NCI-H524 (cell line): ENCODE measurements at places on chromosomes 7 and 10.
A peak's percentile ranks its signal among the peaks of the same experiment; 100 is the strongest.

GRCh38 chr7:107063245-107064120, 19.0 kb downstream of the PRKAR2B start:
- DNase-seq, result no peak

- peak; percentile 89 for DNase-seq
Observed at GRCh38 chr7:80725181-80725611, 86.8 kb downstream of the CD36 start.

DNA sequence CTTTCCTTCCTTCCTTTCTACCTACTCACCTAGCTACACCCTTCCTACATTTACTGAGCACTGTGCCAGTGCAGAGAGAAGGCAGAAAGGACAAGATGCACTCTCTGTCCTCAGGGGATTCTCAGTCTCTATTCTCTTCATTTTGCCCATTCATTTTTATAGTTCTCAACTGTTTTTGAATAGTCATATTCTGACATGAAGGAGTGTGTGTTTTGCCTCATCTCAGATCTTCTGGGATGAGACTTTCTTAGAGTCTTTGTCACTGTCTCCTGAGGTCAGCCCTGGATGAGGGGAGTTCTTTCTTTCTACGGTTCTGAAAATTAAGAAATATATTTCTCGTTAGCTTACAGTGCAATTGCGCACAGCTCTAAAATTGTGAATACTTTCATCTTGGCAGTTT, 21.3 kb downstream of the CLCN1 start:
- DNase-seq, result no peak

DNA sequence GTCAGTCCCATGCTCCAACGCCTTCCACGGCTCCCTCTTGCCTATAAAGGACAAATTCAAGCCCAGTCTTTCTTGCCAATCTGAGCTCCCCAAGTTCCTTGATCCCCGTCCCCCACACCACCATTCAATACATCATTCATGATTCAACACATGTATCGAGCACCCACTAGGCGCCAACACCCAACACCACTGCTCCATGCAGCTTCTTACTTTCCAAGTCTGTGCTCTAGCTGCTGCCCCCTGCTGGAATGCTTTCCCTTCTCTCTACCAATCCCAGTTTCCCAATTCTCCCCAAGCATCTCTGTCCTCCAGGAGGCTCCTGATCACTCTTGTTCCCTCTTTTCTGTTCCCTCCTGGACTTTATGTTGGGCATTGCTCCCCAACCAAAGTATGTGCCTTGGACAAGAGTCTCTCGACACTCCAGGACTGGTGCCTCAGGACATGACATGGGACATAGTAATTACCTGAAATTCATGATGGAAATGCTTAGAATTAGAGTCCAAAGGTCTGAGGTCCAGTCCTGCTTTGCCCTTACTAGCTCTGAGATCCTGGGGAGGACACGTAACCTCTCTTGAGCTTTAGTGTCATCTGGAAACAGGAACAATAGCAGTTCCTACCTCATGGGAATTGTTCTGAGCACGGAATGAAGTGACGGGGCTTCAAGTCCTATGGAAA, 172.7 kb downstream of the NEURL1 start:
- no peak for DNase-seq

DNA sequence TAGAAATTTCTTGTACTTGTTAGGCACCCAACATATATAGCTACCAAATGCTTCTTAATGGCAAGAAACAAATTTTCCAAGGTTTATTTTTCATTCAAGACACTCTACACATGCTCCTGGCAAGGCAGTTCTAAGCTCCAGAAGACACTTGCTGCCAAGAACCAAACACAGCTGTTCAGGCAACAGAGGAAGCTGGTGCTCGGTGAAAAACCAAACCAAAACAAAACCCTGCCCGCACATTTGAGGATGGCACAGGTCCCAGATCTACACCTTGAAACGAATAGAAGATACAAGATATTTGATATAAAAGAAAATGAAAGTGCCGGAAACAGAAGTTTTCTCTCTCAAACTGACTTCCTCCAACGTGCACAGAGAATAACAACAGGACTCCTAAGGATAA, 4.9 kb upstream of the DNTT start:
- DNase-seq, result no peak

GRCh38 chr10:1514681-1515080, 222.6 kb downstream of the ADARB2 start:
- DNase-seq, result no peak

DNA sequence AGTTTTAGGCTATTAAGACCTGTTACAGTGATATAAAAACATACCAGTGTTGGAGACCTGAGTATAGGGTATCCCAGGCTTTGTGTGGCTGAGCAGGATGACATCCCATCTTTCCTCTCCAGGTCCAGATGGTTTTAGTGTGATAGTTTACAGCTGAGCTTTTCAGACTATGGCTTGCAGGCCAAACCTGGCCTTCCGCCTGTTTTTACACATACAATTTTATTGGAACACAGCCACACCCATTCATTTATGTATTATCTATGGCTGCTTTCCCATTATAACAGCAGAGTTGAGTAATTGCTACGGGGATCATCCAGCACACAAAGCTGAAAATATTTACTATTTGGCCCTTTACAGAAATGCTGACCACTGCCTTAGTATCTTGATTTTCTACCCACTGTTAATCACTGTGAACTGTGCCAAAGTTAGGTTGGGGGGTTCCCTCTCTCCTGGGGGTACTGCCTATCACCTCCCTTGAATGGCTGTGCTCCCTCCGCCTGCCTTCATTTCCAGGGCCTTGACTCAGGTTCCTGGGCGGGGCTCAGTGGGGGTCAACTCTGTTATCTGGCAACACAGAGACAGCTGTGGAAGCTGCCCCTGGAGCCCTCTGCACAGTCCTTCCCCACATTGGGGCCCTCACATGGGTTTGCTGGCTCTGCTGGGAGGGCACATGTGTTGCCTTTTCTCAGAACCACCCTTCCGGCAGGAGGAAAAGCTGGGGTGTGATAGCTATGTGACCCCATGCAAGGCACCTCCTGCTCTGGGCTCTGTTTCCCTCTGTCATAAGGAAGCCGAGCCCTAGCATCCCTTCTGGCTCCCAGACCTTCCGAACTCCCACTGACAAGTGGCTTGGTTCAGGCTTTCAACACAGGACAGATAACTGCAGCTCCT, 40.3 kb upstream of the SH2D4B start:
- no peak for DNase-seq

DNA sequence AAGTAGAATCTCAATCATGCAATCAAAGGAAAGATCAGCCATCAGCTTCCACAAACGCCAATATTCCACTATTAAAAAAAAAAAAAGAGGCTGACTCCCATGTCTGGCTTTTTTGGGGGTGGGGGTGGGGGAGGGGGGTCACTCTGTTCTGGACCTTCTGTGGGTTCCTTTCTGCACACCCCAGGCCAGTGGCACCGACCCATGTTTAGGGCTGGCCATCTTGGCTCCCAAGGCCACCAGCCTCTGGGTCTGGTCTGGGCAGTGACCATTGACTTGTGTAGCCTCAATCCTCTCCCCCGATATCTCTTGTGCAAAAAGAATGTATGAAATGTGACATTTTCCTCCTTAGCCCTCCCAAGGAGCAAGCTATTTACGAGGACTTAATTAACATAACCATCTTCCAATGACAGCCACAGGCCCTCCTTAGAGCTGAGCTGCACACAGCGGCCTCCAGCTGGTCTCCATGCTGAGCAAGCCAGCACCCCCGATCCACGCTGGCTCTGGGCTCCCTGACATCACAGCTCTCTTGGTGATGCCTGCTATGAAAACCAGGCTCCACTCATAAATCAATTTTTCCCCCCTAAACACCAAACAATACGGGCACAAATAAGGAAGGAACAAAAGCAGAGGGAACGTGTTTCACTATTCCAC, 100.1 kb downstream of the ZRANB1 start:
- DNase-seq, result no peak

DNA sequence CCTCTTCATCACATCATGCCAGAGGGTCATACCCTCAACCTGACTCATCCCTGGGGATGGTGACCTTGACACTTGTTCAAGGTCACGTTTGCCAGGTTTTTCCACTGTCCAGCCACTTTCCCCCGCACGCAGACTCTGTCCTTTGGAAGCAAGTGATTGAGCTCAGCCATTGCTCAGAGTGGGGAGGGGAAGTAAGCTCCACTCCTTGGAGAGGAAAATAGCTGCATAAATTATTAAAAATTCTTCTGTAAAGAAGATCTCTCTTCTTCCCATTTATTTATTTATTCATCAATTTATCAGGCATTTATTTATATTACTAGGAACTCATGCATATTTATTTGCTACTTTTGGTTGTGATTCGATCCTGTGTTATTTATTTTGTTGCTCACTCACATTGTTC, 88.0 kb downstream of the GLRX3 start:
- no peak for DNase-seq

- DNase-seq, result no peak
Observed at GRCh38 chr7:24883622-24884013, 96.4 kb downstream of the OSBPL3 start.

- DNase-seq, result no peak
Observed at GRCh38 chr10:100732241-100732596, 13.2 kb upstream of the PAX2 start.

GRCh38 chr7:20316706-20317105, 14.0 kb upstream of the ITGB8 start:
- peak; percentile 75 for DNase-seq

DNA sequence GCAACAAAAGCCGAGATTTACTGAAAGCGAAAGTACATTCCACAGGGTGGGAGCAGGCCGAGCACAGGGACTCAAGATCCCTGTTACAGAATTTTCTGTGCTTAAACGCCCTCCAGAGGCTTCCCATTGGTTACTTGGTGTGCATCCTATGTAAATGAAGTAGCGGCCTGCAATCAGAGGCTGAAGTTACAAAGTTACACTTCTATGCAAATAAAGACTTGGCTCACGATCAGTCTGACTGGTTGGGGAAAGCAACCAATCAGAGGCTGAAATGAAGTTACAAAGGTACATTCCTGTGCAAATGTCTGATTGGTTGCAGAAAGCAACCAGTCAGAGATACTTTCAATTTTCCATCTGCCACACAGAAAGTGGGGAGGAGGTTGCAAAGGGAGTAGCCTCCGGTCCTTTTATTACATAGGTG, 4.1 kb downstream of the ACBD7 start:
- DNase-seq, result no peak

DNA sequence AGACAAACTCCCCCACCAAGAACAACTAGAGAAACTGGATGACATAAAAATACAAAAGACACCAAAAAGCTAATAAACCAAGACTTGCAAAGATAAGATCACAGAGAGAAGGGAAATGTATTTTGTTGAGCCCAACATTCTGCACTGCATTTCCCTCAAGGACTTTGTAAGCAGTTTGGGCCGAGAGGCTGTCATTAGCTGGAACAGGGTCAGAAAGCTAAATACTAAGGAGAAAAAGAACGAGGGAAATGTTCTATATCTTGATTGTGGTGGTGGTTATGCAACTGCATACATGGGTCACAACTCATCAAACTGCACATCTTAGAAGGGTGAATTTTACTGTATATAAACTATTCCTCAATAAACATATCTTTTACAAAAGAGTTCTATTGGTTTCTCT, 315.0 kb downstream of the IPMK start:
- DNase-seq, result no peak

DNA sequence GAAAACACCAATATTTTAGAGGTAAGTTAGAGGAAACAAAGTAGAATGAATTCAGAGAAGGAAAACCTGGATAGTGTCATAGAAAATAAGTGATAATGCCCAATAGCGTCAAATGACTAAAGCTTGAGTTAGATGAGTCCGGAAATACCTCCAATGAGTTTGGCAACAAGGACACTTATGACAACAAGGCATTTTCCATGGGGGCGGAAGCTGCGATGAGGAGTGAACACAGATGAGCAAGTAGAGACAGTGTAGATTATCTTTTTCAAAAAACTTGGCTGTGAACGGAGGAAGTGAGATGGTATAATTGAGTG, 383 bp upstream of the R3HCC1L start:
- no peak for DNase-seq

- DNase-seq, result no peak
Observed at GRCh38 chr7:36951257-36951697, 227.0 kb upstream of the AOAH start.

DNA sequence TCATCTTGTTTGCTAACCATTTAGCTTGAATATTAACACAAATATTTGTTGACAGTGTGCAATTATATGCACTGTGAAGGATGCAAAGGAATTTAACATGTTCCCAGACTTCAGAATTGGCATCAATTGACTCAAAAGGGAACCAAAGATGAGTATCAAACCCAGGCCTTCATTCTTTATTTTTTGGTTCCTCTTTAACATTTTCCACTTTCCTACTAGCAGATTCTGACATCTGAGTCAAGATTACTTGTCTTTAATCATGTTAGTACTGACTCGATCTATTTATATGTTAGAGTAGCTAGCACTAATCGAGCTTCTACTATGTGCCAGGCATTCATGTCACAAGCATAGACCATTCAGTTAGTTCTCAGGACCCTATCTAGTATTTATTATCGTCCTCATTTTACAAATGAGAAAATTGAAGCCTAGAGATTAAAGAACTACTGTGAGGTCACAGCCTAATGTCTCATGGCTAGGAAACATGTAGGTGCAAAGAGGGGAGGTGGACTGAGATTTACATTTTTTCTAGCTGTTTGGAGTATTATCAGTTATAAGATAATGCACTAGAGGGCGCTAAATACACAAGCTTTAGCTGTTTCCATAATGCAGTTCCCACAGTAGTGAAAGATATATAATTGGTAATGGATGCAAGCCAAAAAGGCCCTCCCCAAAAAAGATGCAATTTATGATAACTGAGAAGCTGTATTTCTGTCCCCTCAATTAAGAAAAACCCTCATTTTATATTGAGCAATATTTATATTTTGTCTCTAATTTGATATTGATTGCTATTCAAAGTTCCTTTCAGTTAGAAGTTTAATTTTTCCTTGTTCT, 32.9 kb upstream of the KMT2E start:
- peak; percentile 66 for DNase-seq

GRCh38 chr10:59362959-59363381, 621 bp upstream of the FAM13C start:
- DNase-seq, result peak; percentile 11

DNA sequence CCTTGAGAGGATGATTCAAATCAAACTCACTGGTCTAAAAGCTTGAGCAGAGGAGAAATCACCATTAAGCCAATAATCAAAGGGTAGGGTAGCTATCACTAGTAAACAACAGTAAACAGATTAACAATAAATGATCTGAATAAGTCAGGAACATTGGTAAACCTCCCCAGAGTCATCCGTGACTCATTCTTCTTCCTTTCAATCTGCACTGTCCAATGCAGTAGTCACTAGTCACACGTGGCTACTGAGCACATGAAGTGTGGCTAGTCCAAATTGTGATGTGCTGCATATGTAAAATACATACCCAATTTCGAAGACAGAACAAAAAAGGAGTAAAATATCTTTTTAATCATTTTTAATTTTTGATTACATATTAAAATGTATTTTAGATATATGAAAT, 64.0 kb downstream of the ERCC6 start:
- no peak for DNase-seq

- no peak for DNase-seq
Observed at GRCh38 chr10:70330671-70331070, 46.9 kb upstream of the NPFFR1 start.

GRCh38 chr7:140036224-140036962, 26.4 kb downstream of the PARP12 start:
- DNase-seq, result no peak

- no peak for DNase-seq
Observed at GRCh38 chr10:69687426-69687825, 57.4 kb downstream of the FAM241B start.
